IMR-90 (cell line): ENCODE measurements at places on chromosomes 6 and 20. TPM values are rescaled to one million over a fixed set of nuclear protein-coding genes. Genes with fewer than 3 reads are reported as not detected.

Gene TFAP2C
- under 0.01 TPM in 2 replicates for total RNA-seq

GRCh38 chr6:130259557-130259956 is 36.8 kb upstream of the SAMD3 start:
- no peak for DNase-seq

DNA sequence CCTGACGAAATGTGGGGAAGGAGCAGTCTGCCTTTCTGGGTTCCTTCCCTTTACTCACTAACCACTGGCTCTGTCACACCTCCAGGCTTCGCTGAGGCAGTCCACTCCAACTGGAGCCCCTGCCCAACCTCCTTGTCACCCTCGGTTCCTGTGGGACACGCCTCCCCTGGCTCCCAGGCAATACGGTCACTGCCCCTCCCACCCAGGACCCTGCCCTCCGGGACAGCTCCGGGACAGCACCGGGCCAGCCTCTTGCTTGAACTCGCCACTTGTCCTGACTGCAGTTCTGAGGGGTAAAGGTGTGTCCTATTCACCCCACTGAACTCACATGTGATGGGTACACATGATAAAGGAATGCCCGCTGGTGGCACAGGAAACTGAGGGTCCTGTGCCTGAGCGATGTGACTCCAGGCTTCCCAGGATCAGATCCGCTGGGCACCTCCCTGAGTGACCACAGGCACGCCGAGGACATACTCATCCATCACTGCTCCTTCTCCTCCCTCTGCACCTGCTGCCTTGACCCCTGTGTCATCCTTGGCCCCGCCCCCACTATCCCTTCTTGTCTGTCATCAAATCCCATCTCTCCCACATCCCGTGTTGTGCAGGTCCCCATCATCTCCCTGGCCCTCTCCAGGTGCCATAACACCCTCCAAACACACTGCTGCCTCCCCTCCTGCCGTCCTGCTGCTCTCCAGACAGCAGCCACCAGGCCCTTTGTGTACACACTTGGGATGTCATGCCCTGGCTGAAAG is 7.9 kb downstream of the SDCBP2 start:
- DNase-seq = no peak

Gene C2
- total RNA-seq = under 0.01 and 0.18 TPM in 2 replicates

GRCh38 chr20:48594533-48594932 is 233.3 kb downstream of the PREX1 start:
- no peak for DNase-seq
